ENCODE measurements at places on chromosomes 1 and 21.

- DNase-seq = no peak
These were observed 54.4 kb downstream of the DISC1 start for GRCh38 chr1:231681006-231681405.

DNA sequence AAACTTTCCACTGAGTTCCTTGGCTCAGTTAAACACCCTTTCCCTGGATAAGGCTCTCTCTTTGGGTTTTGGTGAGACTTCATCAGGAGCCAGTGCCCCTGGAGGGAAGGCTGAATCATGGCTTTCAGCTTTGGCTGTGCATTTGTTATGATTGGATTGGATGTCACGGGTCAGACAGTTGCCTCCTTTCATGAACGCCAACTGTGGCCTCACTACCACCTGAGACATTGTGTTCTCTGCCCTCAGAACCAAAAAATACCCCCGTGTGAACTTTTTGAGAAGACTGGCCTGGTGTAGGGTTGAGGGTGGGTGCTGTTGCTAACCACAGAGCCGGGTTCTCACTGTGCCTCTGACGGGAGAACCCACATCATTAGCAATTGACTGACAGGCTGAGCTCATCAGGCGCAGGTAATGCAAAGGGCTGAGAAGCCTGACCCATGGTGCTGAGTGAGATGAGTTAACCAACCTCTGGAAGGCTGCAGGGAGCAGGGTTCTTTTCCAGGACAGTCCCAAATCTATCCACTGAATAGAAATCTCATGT lies 65.6 kb downstream of the HHAT start:
- peak; percentile 22 for DNase-seq

GRCh38 chr1:108082001-108082400 lies 117.0 kb upstream of the VAV3 start:
- DNase-seq = no peak

DNA sequence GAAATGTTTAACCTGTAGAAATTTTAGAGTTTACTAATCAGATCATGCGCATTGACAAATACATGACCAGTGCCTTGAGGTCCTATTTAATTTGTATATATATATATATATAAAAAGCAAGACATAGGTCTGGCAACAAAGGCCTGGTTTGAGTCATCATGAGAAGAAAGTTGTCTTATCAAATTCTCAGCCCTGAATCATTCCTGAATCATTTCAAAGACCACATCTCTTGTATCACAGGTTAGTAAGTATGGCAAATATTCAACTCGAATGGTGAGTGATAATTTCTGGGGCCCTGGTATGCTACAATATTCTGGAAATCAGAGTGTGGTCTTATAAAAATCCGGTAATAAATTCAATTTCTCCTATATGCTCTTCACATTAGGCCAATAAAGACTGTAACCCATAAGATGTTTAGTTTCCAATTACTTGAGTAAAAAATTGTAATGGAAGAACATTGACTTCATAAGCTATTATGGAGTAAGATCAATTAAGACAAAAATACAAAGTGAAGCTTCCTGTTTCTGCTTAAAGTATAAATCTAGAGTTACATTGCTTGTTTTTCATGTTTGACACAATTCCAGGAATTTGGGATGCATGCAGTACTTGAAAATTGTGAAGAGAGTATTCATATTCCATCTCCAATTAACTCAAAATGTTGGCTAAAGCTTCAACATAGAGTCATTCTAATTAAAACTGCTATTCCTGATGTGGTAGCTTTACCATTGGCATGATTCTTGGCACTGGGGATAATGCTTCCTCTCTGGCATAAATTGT lies 309.4 kb downstream of the BRINP3 start:
- DNase-seq = no peak

- DNase-seq = no peak
These were observed 21.1 kb upstream of the B3GALNT2 start for GRCh38 chr1:235525314-235525713.

DNA sequence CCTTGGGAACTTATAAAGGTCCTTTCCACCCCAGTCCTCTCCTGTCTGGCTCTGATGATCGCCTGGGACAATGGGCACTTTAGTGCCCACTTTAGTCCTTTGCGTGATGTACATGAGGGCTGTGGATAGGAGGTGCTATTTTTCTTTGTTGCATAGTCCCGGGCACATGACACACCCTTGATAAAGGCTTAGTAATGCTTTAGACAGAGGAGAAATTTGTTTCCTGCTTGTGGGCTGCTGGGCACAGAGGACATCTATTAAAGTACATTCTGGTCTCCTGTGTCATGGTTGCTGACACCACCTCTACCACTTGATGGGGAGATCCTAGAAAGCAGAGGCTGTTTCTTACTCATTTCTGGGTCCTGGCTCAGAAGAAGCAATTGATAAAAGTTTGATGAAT lies 5.4 kb upstream of the KNCN start:
- DNase-seq = no peak

GRCh38 chr1:162994921-162995320 lies 74.2 kb upstream of the RGS4 start:
- no peak for DNase-seq

DNA sequence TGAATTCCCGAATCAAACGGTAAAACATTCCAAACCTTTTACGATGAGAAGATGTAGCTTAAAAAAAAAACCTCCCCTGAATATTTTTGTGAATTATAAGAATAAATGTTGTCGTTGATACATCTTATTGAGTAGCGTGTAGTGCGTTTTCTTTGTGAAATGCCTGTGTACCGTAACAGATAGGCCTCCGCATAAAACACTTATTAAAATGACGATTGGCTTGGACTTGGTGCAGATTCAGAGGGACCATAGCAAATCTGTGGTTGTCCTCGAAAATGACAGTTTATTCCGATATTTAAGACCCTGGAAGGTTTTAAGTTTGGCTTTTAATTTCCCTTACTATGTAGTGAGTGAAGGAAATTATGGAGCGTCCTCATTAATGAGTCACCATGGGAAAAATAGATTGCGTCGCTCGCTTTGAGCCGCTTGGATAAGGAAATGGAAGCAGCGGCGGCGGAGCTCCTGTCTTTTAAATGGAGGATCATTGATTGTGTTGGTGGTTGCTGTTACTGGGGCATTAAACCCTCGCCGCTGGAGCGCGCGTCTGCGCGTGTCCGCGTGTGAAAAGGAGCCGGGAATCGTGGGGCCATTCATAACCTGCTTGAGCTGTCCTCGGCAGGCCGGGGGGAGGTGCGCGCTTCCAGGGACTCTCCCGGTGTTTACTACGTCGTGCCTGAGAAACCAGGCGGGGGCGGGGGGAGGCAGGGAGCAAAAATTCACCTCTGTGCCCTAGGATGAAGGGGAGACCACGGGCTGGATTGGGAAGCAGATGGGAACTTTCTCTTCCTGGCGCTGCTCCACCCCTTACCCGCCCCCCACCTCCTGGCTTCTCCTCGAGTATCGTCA lies 1.6 kb downstream of the SPEN start:
- peak; percentile 86 for DNase-seq

GRCh38 chr1:28365864-28366263 lies 3.7 kb upstream of the PHACTR4 start:
- no peak for DNase-seq

DNA sequence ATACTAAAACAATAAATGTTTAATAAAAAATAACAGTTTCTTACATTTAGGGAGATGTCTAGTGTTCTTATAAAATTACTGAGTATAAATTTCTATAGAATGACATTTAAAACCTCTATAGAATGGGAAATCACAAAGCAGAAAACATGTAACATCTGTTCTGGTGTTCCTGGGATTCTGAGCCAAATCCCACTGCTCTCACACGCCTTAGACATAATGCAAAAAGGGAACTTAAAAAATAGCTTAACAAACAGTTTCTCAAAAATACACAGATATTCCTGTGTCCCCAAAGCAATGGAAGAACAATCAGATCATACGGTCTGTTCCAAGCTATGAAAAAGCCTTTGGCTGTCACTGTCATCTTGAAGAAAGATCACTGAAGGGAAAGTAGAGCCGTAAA lies 27.0 kb upstream of the ZNF124 start:
- DNase-seq = no peak

- no peak for DNase-seq
These were observed 144.3 kb downstream of the DNM3 start for GRCh38 chr1:171985639-171986038.

Data from tibial nerve (tissue), 4 donors.